ENCODE measurements at places on chromosomes 13 and 19. TPM values are rescaled to one million over a fixed set of nuclear protein-coding genes. Genes with fewer than 3 reads are reported as not detected.

DNA sequence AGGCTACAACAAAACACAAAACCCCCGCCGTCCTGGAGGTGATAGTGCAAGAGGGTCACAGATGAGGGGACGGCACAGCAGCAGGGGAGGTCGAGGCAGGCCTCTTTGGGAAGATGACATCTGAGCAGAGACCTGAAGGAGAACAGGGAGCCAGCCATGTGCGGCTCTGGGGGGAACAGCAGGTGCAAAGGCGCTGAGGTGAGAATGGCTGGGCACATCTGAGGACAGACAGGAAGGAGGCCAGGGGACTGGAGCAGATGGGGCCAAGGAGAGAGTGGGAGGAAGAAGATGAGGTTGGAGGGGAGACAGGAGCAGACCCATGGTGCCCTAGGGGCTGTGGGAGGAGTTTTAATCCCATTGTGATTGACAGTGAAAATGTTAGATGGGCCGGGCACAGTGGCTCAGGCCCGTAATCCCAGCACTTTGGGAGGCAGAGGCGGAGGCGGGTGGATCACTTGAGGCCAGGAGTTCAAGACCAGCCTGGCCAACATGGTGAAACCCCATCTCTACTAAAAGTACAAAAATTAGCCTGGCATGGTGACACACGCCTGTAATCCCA is 1.8 kb upstream of the CKM start:
- DNase-seq = no peak

DNA sequence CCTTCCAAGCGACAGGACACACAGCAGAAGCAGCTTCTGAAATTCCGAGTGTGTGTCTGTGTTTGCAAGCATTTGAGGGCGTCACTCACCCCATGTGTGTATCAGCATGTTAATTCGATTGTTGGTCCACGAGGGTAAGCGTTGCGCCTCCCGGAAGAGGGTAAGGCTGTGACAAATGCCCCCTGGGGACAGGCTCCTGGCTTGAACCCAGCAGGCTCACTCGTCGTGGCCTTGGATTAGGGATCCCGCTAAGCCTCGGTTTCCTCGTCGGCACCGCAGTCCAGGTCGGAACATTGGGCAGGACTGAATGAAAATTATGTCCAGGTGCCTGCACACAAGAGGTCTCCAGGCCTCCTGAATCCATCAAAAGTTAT is 606 bp upstream of the STXBP2 start:
- no peak for DNase-seq

- DNase-seq = no peak
Measured at GRCh38 chr19:13975870-13976269, 23.6 kb downstream of the DCAF15 start.

Gene ZNF730
- polyA plus RNA-seq = 0.37 TPM

GRCh38 chr19:35828692-35829301 is 16.2 kb upstream of the PRODH2 start:
- DNase-seq = peak; percentile 23

Measured in AG04450 (cell line).